ENCODE measurements at places on chromosomes 4 and X. TPM values are rescaled to one million over a fixed set of nuclear protein-coding genes. Genes with fewer than 3 reads are reported as not detected.

The KIF4A gene
- total RNA-seq, result 24.6 TPM

The FAM47E gene
- not detected for total RNA-seq

The PRDM8 gene
- total RNA-seq, result 29.3 TPM

The STPG2 gene
- under 0.01 TPM for total RNA-seq

Measured in placental pericyte (primary cell).